Stimulated activated CD8-positive, alpha-beta memory T cell treated with anti-CD3 and anti-CD28 coated beads, Interleukin-15, amount 100 ng/mL, for 4 hours (primary cell): ENCODE measurements at places on chromosomes 2 and 18.

GRCh38 chr18:50806208-50806616, 13.6 kb downstream of the MRO start:
- DNase-seq: no peak

DNA sequence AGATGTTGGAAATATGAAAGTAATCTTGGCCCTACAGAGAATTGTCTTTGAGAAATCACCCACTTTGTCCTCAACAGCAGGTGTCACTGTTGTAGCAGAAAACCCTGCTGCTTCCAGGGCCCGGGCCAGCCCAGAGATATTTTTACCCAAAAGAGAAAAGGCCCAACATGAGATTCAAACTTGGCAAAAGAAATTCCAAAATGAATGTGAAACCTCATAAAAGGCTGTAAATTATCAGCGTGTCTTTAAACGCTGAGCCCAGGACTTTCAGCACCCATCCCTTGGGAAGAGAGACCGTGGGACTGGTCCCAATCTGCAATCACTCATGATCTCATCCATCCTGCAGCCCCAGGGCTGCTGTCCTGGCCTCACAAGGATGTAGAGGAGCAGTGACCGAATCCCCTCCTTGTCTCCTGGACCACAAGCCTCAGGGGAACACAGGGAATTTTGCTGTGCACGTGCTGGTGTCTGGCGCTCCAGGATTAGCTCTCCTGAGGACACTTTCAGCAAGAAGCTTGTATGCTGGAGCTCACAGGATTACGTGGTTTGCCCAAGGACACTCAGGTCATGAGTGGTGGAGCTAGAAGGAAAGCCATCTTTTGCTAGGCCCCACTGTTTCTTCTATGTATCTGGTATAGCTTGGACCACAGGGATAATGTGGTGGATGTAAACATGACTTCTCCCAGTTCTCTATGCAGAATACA, 202.1 kb downstream of the RNF144A start:
- DNase-seq: no peak

GRCh38 chr2:201698588-201699226, at the start of gene MPP4:
MPP4 (minus strand) TSS chr2:201698644; CDS start chr2:201693954, 4,690 bp downstream.
- DNase-seq: no peak

DNA sequence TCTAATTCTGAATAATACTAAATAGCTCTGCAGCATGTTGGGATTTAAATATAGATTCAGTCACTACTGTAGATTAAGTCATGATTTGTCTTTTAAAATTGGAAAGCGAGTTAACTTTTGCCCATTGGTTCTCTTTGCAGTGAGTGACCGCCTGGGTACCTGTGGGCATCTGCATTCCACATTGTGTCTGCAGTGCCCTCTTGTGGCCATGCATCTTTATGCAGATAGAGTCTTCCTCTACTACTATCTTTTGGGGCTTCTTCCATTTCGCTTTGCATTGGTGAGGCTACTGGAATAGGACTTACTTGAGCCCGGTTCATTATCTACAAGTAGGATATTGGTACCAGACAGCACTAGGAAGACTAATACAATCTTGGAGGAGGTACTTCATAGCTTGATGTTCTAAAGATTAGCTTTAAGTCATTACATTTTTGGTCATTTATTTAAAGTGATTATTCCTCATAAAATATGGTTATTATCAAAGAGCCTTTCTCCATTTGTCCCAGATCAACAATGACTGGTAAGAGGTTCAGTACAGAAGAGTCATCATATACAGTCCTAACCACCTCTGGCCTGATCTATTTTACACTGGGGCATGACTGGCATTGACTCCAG, 203.0 kb downstream of the SOCS6 start:
- DNase-seq: peak; percentile 14

DNA sequence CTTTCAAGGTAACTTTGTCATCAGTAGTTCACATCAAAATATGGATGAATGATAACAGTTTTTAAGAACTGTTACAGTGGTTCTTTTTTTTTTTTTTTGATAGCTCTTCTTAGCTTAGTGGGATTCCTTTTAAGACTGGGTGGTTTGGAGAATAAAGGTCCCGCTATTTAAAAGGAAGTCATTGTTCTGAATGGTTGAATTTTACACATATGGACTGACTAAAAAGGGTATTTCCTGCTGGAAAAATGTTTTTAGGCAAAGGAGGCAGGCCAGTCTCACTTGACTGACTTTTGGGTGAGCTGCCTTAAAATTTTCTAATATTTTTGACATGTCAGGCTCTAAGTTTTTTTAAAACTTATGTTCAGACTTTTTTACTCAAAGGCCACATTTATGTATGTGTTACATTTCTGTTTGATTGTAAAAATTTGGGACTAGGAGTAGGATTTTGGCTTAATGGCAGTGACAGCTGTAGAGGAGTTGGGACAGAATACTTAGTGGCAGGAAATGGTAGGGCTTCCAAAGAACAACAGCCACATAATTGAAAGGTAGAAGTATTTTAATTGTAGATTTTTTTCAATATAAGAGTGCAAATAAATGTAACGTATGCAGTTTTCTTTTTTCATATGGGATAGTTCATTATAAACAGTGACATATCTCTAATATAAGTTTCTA, 13.7 kb downstream of the VAPA start:
- DNase-seq: no peak

- DNase-seq: no peak
Measured at GRCh38 chr2:133247631-133248030, 320.6 kb downstream of the NCKAP5 start.

GRCh38 chr2:61179701-61180639, 18.0 kb downstream of the C2orf74 start:
- no peak for DNase-seq

- no peak for DNase-seq
Measured at GRCh38 chr2:47336259-47337238, 66.4 kb upstream of the MSH2 start.

GRCh38 chr2:177275743-177276055, 11.2 kb upstream of the NFE2L2 start:
- no peak for DNase-seq

- no peak for DNase-seq
Measured at GRCh38 chr2:38438883-38439612, 62.0 kb upstream of the ATL2 start.

DNA sequence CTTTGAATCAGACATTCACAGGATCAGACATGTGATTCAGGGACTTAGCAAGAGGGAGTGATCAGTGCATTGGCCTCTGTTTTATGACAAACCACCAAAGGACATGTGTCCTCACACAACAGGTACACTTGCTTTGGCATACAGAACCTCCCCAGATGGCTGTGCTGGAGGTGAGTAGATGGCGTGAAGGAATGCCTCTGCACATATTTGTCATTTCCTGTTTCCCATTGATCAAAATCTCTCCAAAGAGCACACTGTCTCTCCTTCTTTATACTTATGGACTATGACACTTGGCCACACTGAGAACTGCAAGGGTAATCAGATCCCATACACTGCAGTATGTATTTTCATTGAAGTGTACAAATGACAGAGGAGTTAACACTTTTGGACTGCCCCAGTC, 927.6 kb downstream of the TSN start:
- no peak for DNase-seq

GRCh38 chr2:60966507-60967405, 50.8 kb upstream of the PEX13 start:
- DNase-seq: no peak

DNA sequence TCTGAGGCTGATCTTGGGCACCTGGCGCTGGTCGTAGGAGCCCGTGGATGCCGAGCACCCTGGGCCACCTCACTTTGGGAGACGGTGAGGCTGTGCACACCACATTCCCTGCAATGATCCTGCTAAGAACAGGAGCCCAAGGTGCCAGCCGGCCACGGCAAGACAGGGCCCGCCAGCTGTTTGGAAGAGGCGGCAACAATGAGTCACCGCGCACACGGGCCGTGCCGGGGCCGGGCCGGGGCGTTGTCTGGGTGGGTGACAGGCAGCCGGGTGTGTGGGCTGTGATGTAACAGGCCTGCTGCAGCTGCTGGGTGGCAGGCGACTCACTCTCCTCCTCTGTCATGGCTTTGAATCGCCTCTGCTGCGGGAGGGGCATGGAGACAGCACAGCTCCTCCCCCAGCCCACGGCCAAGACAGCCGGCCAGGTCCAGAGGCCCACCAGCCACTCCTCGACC, 49.7 kb upstream of the ODC1 start:
- DNase-seq: peak; percentile 45

DNA sequence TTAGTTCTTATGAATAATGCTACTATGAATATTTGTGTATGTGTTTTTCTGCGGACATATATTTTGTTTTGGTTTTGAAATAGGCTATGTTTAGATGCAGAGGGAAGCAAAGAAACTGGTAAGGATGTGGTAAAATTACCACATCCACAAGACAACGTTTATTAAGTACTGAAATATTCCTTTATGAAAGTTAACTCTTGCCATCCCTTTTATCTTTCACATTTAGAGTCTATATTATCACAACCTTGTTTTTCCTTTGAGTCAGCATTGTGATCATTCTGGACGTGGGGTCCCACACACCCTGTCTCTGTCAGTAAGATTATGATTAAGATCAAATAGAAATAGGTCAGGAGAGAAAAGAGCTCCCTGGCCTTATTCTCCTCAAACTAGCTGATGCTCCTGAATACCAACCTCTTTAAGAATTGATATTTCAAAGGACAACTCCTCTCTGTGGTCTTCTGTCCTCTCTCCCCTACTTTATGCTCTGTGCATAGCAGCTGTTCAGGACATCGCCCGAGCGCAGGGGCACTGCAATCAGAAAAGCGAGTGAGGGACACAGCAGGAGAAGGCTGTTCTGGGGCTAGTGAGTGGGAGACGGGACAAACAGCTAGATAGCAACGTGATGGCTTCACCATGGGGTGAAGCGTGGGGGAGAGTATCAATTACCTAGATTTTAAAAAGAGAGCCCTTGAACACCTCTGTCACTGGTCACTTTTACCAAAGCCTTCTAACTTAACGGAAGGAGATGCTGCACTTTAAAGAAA, 12.2 kb downstream of the METAP1D start:
- DNase-seq: no peak

DNA sequence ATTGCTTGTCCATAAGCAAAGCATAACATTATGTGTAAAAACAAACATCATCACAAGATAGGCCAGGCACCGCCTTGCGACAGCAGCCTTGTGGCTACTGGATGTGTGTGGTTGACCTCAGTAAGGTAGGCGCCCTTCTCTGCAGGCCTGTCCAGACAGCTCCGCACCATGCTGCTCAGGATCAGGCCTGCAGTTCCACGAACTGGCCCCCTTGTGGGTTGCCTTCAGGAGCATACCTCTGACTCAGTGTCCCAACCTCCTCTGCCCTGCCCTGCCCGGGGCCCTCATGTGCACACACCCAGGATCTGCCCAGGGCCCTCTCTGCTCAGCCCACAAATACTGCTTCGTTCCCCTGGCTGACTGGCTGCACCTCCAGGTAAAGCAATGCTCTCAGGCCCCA, 16.1 kb upstream of the ZNF236 start:
- DNase-seq: no peak

GRCh38 chr2:170968205-170969003, 39.4 kb downstream of the GORASP2 start:
- DNase-seq: no peak

- no peak for DNase-seq
Measured at GRCh38 chr2:239803766-239804115, 221.4 kb downstream of the NDUFA10 start.

DNA sequence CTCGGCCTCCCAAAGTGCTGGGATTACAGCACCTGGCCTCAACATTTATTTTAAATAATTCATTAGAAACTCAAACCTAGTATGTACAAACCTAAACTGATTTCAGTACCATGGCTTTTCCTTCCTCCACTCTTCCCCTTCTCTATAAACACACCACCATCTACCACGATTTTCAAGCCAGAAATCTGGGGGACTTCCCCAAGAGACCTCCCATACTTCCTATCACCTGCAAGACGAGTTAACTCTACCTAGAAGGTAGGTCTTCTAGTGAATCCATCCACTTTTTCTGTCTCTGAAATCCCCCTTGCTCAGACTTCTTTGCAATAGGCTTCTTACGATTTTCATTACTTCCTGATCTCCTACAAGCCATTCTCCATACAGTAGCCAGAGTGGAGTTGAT, 7.7 kb upstream of the FAM117B start:
- no peak for DNase-seq

DNA sequence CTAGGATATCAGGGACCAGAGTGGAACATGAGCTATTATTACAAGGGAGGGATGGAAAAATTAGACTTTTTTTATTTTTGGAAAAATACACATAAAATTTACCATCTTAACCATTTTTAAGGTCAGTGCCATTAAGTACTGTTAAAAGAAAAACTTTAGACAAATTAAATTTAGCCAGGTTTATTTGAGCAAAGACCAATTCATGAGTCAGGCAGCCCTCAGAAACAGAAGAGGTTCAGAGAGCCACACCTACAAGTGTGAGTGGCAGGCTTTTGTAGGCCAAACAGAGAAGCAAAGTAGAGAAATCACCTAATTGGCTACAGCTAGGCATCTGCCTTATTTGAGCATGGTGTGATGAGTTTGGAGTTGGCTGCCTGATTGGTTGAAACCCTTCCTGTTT, 301.3 kb upstream of the RAB12 start:
- no peak for DNase-seq

- DNase-seq: no peak
Measured at GRCh38 chr2:161552015-161552414, 72.2 kb upstream of the SLC4A10 start.

- no peak for DNase-seq
Measured at GRCh38 chr2:134232868-134233727, 20.8 kb upstream of the MGAT5 start.

DNA sequence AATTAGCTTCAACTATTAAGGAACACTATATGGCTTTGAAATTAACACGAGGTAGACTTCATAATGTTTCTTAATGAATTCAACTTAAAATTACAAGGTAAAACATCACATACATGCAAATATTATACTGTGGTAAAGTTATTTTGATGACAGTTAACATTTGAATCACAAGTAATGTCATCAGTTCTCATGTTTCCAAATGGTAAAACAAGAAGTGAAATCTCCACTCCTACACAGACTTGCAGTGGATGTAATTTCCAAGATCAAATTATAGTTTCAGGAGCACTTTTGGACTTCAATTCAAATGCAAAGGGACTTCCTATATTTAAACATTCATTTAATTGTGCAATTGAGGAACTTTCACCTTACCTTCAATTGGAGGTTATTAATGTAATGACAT, 39.1 kb downstream of the C18orf54 start:
- no peak for DNase-seq

GRCh38 chr2:110170102-110170501, 34.7 kb downstream of the NPHP1 start:
- DNase-seq: no peak

DNA sequence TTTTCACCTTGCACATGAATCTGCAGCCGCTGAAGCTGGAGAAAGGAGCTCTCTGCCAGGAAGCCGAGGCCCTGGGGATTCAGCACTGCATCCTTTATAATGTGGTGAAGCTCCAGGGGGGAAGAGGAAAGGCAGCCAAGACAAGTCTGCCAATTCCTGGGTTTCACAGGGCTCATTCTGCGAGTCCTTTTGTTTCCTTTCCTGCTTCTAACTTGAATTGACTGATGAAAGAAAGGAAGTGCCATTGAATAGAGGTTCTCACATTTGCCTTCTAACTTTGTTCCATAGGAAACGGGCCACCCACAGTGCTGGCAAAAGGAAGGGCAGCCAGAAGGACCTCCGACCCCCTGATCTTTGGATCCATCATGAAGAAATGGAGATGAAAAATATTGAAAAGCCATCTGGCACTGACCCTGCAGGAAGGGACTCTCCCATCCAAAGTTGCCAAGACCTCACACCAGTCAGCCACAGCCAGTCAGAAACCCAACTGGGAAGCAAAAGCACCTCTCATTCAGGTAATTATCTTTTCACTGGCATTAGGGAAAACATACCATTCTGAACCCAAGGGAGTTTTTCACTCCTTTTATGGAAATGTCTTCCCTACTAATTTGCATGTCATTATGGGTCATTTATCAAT, 765.4 kb downstream of the MBD2 start:
- no peak for DNase-seq
